Stimulated activated CD4-positive, alpha-beta T cell treated with anti-CD3 and anti-CD28 coated beads, TNF-alpha, amount 100 ng/mL, for 4 hours (primary cell): ENCODE measurements at places on chromosomes 7 and 10.

DNA sequence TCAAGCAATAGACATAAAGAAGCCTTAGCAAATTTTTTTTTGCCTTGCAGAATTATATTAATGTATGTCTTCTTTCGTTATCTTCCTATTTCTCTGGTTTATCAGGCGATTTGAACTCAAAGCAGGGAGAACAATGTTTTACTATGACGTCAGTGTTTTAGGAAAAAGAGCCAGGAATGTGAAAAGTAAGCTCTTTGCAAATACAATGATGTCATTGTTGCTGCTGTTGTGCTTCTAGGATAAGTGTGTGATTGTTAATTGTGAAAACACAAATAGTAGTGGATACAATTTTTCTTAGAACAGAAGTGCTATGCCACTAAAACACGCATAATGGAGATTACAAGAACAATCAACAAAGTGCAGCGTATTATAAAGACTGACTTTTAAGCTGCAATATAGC is 9.5 kb upstream of the AUTS2 start:
- DNase-seq = no peak

DNA sequence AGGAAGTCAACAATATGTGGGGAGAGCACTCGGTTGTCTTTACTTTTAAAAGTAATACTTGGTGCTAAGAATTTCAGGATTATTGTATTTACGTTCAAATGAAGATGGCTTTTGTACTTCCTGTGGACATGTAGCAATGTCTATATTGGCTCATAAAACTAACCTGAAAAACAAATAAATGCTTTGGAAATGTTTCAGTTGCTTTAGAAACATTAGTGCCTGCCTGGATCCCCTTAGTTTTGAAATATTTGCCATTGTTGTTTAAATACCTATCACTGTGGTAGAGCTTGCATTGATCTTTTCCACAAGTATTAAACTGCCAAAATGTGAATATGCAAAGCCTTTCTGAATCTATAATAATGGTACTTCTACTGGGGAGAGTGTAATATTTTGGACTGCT is 32.7 kb downstream of the SIRT1 start:
- no peak for DNase-seq

DNA sequence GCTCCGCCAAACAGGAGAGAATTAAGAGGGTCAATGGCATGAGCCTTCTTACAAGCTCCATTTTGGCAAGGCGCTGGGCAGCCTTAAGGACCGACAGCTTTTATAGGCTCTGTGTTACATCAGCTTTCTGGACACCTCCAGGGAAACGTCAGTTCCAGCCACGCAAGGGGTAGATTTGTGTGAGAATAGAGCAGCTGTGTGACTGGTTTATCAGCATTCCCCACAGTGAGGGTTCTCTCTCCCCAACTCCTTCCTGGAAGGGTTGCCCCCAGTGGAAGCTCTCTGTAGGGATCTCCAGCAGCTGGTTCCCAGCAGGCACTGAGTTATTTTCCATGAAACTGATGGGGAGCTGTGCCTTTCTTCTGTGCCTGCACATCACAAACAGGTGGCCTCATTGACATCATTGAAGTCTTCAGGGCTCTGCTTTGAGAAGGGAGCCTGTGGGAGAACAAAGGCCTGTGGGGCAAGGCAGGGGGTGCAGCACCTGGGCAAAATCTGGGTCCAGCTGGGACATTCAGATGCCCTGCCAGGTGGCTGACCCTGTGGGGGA is at the start of gene CUZD1:
Gene CUZD1 (minus strand): TSS at position 75 of the 550 bp plus-strand sequence. CDS start 14 bp downstream, at position 61.
- no peak for DNase-seq

DNA sequence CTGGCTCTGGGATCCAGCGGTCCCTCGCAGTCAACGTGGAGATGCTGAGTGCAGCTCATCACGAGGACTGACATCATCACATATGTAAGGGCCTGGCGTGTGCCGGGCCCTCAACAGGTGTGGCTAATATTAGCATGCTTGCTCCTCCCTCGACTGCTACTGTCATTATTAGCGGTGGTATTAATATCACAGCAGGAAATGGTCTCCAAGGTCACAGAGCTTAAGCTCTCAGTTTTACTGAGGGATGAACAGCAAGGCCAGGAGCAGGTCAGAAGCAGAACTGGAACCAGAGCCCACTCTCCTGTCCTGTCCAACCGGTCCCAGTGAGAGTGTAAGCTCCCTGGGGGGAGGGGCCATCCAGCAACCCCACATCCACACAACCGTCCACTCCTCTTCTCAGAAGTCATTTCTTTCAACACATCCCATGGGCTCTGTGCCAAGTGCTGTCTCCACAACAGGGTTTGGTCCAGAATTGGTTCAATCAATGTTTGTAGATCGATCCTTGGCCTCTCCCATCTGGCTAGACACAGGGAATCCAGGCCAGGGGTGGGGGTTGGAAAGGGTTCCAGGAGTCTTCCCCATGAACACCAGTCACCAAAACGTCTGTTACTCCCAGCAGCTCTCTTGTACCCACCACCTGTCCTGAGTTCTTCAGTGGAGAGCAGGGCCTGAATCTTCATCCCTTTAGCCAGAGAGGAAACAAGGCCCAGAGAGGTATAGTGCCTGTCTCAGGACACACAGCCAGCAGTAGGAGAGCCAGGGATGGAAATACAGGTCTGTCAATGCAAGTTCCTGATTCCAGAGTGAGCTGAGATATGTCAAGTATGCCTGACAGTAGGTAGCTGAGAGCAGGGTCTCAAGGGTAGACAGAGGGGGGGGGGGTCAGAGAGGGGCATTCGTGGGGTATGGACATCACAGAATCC is 45.3 kb upstream of the ZMIZ1 start:
- DNase-seq = no peak
